ENCODE measurements at places on chromosomes 5 and 9. TPM values are rescaled to one million over a fixed set of nuclear protein-coding genes. Genes with fewer than 3 reads are reported as not detected.

Gene ACTBL2
- not detected for total RNA-seq

Gene RAD1
- total RNA-seq = 15.8 TPM

Gene TRMT10B
- 7.4 TPM for total RNA-seq

Gene KCNN2
- 0.46 TPM for total RNA-seq

Gene SLC22A4
- 2.5 TPM for total RNA-seq

Gene STPG3
- total RNA-seq = not detected

GRCh38 chr5:142794537-142794936, 24.4 kb downstream of the ARHGAP26 start:
- no peak for DNase-seq

DNA sequence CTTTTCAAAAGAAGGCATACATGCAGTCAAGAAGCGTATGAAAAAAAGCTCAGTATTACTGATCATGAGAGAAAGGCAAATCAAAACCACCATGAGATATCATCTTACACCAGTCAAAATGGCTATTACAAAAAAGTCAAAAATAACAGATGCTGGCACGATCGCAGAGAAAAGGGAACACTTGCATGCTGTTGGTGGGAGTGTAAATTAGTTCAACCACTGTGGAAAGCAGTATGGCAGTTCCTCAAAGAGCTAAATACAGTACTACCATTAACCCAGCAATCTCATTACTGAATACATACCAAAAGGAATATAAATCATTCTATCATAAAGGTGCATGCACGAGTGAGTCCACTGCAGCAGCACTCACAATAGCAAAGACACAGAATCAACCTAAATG, 24.5 kb downstream of the RETREG1 start:
- DNase-seq = no peak

- DNase-seq = peak; percentile 65
Observed at GRCh38 chr5:134132372-134133187, 18.1 kb downstream of the TCF7 start.

DNA sequence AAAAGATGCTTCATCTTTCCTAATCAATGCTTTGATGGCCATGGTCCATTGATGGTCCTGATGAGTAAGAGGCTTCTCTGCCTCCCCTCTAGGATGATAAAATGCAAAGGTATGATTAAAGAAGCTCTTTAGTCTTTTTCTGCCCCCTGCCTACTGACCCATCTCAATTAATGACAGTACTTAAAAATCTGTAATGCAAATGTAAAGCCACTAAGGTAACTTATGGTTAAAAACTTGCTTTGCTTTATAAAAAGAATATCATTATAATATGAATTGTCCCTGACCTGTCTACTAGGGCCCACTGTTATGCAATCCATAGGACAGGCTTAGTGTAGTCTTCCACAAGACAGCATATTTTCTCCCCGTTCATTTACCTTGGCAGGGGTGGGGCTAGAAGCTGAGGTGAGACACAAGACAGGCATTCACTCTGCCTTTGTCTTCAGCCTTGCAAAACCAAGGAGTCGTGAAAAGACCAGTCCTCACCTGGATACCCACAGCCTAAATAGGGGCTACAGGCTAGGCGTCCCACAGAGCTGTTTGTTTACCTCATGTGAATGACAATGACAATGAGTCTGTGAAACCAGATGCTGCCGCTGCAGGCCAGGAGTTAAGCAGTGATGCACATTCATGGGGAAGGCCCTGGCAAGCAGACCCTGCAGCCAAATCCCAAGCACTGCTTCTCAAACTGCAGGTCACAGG, 60.4 kb downstream of the BNC2 start:
- DNase-seq = no peak

- no peak for DNase-seq
Observed at GRCh38 chr5:35443803-35444595, 173.7 kb upstream of the SPEF2 start.

DNA sequence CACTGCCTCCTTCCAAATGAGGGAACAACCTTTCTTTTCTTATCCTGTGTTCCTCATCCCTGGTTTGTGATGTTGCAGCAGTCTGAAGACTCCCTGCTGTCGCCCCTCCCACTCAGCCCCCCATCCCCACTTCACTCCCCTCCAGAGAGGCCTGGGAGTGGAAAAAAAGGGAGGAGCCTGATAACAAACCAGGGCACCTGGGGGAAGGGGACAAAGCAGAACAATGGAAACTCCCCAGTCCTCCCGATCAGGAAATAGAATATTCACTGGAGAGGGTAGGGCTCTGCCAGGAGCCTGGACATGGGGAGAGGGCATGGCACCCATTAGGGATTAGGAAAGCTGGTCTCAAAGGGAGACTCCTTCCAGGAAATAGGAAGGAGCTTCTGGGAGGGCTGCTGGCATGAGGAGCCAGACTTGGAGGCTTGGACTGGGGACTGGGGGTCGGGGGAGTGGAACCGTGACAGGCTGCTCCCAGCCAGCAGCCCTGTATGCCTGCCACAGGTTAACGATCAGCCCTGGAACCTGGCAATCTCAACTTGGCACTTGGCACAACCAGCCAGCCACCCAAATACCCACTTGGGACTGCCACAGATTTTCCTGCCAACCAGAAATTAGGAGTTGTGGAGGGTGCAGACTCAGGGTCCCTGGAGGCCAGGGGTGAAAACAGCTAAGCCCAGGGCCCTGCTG, 20.0 kb downstream of the PCDH1 start:
- no peak for DNase-seq

GRCh38 chr9:123647145-123647544, 282.8 kb downstream of the DENND1A start:
- DNase-seq = no peak

GRCh38 chr5:144125163-144125726, 45.2 kb downstream of the YIPF5 start:
- no peak for DNase-seq

- no peak for DNase-seq
Observed at GRCh38 chr5:43313854-43314457, 744 bp upstream of the HMGCS1 start.

DNA sequence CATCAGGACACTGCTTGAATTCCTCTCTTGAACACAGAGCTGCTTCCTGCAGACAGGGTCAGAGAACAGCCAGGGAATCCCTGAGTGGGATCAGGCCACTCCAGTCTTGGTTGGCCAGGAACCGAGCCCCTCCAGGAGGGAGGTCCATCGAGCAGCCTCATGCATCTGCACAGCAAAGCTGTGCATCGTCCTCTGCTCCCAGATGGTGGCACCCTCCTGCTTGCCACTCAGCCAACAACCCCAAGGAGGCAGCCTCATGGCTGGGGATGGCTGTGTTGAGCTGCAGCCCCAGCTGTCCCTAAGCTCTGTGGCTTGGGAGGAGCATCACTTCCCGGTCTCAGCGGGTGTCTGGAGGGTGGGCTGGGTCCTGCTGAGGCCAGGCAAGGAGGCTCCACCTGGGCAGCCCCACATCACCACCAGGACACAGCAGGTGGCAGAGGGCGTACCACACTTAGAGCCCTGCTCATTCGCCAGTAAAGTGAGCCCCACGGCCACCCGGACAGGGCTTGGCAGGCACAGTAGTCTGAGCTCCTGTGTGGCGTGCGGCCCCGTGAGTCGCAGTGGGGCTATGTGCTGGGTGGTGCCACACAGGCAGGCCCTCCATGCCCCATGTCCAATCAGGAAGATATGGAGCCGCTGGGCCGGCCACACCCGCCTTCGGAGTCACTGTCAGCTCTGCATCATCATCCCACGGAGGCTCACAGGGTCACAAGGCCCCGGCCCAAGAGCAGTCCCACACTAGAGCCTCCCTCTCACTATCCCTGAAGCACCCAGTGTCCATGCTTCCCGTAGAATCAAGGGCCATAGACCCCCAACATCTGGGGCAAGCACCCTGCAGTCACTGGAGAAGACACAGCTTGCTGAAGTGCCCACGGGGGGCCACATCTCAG, 11.9 kb downstream of the LPCAT1 start:
- peak; percentile 74 for DNase-seq

- no peak for DNase-seq
Observed at GRCh38 chr9:94553029-94553938, 1.6 kb upstream of the PCAT7 start.

DNA sequence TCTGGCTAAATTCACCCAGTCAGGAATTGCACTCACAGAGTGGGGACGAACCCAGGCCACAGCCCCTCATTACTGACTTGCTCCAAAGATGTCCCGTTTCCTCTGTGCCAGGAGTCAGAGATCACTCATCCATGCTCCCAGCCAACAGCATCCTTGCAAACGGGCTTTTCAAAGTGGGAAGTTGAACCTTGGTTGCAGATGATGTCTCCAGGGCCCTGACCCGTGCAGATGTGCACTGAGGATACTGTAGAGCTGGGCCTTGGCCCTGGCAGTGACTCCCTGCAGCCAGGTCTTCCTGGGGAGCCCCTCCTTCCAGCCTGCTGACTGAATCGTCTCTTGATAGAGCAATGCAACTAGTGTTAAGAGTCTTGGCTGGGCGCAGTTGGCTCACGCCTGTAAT, 22.3 kb downstream of the TCF7 start:
- DNase-seq = peak; percentile 44

- no peak for DNase-seq
Observed at GRCh38 chr5:172425402-172425801, 28.9 kb downstream of the SH3PXD2B start.

DNA sequence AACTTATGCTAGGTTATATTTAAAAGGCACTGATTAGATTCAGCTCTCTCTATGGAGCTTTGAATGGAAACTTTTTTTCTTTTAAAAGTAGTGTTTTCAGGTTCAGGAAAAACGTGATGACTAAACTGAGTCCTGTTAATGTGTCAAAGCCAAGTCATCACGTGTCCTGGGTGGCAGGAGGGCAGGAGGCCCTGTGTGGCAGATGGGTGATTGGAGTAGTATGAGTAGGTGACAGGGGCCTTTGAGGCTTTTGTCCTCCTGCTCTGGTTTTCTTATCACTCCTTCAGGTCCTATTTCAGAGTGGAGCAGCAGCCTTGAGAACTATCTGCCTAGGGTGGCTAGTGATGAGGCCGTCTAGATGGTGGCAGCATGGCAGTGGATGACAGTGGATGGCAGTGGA, 17.7 kb upstream of the CARTPT start:
- no peak for DNase-seq

Data from posterior vena cava (tissue), 2 donors.